ENCODE measurements at places on chromosomes 11 and 22.
A peak's percentile ranks its signal among the peaks of the same experiment; 100 is the strongest.

GRCh38 chr11:63961608-63962412 is 12.6 kb upstream of the COX8A start:
- peak; percentile 43 for DNase-seq

- no peak for DNase-seq
These were observed 19.4 kb downstream of the OR2AT4 start for GRCh38 chr11:75077316-75077715.

DNA sequence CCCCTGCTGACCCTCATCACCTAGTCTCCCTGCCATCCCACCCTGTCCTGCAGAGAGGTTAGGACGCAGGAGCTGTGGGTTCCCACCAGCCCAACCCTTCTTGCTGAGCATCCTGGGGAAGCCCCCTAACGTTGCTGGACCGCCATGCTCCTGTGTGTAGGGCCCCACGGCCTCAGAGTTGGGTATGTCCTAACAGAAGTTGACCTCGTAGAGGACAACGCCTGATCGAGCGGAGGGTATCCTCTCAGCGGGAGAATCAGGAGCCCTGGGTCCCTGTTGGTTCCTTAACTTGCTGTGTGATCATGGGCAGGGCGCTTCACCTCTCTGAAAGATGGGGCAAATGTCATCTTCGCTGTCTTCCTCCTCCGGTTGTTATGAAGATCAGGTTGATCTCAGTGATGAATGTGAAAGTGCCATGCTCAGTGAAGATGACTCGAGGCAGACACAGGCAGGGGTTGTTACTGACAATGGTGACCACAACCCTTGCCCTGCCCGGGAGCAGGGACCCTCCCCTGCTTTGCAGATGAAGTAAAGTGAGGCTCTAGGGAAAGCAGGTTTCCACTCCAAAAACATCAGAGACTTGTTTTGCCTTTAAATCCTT is 19.3 kb upstream of the CD5 start:
- DNase-seq, result no peak

- DNase-seq, result no peak
These were observed 27.8 kb upstream of the ACR start for GRCh38 chr22:50710221-50710620.

GRCh38 chr11:69374946-69375310 is 81.0 kb downstream of the MYEOV start:
- DNase-seq, result no peak

DNA sequence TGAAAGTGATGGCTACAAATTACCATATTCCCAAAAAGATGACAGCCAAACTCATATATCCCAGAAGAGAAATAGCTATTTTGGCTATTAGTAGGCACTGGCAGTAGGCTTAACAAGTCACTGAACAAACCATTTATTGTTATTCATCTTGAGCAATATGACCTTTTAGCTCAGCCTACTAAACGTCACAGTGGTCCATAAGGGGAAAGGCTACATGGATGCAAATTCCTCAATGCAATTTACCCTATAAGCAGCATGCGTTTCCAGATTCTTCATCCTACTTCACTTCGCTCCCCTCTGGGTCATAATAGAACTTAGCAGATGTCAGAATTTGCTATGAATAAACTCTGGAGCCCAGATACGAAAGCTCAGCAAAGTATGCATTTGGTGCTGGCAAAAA is 114.0 kb downstream of the SIK3 start:
- DNase-seq, result peak; percentile 37

DNA sequence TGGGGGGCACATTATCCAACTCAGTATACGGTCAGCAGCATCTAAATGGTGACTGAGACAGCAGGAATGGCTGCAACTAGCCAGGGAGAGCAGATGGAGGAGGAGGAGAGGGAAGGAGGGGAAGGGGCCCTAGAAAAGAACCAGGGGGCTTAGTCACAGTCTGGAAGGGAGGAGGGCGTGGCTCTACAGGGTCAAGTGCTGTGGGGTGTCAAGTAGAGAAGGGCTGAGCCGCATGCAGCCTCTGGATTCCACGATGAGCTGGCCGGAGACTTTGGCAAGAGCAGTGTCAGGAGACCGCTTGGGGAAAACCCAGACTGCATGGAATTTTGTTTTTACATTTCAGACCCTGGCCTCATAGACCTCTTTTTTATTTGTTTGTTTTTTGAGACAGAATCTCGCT is 25.8 kb upstream of the PPFIA1 start:
- peak; percentile 87 for DNase-seq

DNA sequence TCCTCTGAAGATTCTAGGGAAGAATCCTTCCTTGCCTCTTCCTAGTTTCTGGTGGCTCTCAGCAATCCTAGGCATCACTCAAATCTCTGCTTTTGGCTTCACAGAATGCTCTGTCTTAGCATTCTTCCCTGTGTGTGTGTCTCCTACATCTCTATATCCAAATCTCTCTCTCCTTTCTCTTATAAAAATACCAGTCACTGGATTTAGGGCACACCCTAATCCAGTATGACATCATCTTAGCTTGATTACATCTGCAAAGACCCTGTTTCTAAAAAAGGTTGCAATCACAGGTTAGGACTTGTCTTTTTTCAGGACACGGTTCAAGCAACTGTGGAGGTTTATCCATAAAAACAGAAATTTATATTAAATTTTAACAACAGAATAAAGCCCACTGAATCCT is 54.4 kb downstream of the NARS2 start:
- DNase-seq, result no peak

DNA sequence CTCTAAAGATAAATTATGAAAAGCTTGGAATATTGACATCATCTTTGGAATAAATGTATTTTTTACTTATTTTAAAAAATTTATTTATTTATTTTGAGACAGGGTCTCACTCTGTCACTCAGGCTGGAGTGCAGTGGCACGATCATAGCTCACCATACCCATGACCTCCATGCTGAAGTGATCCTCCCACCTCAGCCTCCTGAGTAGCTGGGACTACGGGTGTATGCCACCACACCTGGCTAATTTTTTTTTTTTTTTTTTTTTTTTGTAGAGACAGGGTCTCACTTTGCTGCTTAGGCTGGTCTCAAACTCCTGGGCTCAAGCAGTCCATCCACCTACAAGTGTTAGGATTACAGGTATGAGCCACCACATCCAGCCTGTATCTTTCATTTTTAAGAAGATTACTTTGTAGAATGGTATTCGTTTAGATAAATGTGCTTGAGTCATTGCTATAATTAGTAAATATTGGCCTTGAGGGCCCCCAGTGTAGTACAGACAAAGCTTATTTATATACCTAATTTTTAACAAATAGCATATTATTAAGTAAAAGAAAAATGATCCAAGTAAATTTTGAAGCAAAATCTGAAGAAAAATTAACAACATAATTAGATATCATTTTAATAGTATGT is 8.5 kb downstream of the SWAP70 start:
- DNase-seq, result no peak

DNA sequence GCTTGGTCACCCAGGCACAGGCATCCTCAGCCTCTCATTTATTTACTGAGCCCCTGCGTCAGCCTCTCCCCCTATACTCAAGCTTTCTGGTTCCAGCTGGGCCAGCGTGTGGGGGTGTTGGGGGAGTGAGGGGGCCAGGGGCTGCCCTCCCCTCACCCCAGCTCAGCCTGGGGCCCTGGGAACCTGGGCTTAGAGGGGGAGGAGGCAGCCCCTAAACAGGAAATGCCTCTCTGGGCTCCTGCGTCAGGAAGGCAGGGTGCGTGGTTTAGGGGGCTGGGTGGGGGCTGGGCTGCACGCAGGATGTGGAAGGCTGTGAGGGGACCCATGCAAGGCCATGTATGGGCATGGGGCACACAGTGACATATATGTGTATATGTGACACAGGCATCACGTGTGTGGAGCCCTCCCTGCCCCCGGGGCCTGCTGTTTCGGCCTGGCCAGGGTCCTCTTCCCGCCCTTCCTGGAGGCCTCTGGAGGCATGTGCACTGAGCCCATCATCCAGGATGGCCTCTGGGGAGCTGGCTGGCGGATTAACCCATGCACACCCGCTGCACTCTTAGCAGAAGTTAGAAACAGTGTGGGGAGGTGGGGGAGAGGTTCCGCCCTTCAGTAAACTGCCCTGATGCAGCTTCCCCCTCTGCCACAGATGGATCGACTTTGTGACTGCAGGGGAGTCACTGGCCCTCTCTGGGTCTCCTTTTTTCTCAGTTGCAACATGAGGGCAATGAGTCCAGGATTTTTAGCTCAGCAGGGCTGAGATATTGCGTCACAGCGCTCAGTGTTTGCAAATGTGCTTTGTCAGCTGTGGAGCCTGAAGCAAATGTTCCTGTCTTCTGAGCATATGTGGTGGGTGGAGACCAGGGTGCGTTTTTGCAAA is 1.1 kb upstream of the CD248 start:
- DNase-seq, result peak; percentile 96

DNA sequence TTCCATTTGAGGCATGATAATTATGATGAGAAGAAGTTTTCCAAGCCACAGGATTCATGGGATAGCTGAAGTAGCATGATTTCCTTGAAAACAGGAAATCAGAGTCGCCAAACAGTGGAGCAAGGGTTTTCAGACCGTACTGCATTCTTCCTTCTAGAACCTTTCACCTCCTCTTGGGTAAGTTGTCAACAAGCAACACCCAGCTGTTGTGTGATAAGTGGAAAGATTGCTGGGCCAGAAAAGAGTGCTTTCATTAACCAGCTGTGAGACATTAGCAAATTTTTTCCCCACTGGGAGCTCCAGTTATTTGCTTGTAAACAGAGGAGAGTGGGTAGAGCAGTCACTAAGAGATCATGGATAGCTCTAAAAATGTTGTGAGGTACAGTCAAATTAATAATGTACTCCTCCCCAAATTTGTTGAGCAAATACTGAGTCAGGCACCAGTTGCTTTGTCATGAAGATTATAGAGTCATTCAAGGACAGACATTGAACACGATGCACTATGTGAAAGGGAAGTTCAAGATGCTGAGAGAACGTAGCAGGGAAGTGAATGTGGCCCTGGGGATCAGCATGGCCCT is 11.7 kb upstream of the MPEG1 start:
- DNase-seq, result peak; percentile 80

DNA sequence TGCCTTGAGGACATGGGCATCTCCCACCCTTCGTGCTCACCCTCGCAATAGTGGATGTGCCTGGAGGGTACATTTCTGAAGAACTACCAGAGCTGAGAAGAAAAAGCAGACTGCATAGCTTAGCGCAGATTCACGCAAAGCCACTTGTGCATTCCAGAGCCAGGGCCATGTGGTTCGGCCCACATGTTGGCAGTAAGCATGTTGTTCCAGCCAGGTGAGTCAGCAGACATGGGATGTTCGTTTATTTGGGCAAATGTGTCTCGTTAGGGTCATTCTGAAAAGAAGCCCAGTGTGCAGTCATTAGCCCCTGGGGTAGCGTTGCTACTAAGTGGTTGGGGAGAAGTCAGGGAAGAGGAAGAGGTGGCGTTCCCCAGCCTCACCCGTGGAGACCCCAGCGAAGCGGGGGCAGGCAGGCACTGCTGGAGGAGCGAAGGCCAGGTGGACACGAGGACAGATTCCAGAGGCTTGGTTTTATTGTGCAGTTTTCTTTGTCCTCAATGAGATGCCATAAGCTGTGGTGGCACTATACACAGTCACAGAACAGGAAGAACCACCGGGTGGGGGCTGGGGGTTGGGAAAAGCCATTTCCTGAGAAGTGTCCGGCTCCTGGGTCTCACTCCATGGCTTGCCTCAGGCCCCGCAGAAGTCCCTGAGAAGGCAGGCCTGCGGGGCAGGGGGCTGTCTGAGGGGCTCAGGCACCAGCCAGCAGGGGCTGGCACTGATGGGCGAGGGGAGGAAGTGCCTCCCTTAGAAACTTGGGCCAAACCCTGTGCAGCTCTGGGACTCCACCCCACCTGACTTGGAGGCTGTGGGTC is 5.0 kb downstream of the THY1 start:
- DNase-seq, result peak; percentile 70

DNA sequence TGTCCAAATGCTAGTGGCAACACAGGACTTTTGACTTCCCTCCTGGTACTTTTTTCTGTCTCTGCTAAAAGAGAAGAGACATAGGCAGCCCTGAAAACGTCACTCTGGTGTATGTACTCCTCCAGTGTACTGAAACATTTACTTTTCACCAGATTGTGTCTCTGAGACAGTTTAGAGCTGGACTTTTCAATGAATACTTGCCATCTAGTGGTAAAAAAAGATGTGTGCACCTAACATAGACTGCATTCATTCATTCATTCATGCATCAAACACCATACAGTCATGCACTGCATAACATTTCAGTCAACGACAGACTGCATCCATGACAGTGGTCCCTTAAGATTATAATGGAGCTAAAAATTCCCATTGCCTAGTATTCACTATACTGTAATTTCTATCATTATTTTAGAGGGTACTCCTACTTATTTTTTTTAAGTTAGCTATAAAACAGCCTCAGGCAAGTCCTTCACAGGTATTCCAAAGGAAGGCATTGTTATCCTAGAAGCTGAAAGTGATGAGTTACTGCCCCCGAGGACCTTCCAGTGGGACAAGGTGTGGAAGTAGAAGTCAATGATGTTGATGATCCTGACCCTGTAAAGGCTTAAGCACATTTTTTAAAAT is 186.2 kb downstream of the SPON1 start:
- peak; percentile 54 for DNase-seq

- DNase-seq, result no peak
These were observed 34.5 kb upstream of the PDGFB start for GRCh38 chr22:39279170-39279850.

GRCh38 chr22:43237280-43237679 is 50.3 kb upstream of the TTLL12 start:
- DNase-seq, result no peak

DNA sequence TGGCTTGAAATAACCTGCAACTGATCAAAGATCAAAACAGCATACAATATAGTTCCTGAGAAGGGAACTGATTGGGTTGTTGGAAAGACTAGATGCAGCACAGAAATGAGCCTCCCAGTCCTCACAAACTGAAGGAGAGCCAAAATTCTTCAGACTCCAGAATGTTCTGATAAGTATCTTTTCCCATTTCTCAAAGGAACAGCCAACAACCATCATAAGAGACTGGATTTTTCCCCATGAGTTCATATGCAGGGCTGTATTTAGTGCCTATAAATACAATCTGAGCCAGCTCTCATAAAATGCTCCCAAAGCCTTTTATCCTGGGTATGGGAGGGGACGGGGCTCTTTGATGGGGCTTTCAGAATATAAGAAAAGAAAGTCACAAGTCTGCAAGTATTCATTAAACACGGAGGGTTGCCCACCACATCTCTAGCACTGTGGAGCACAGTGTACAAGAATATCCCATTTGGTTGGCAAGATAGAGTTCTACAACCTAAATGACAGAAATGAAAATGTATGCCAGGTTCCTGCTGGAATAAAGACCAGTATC is 50.7 kb upstream of the LYVE1 start:
- no peak for DNase-seq

Measured in fibroblast of pulmonary artery (primary cell).